Mesothelial cell of epicardium (in vitro differentiated cells): ENCODE measurements at places on chromosomes 3 and 15.

GRCh38 chr15:61831505-61831921 is 228.7 kb downstream of the VPS13C start:
- no peak for DNase-seq

DNA sequence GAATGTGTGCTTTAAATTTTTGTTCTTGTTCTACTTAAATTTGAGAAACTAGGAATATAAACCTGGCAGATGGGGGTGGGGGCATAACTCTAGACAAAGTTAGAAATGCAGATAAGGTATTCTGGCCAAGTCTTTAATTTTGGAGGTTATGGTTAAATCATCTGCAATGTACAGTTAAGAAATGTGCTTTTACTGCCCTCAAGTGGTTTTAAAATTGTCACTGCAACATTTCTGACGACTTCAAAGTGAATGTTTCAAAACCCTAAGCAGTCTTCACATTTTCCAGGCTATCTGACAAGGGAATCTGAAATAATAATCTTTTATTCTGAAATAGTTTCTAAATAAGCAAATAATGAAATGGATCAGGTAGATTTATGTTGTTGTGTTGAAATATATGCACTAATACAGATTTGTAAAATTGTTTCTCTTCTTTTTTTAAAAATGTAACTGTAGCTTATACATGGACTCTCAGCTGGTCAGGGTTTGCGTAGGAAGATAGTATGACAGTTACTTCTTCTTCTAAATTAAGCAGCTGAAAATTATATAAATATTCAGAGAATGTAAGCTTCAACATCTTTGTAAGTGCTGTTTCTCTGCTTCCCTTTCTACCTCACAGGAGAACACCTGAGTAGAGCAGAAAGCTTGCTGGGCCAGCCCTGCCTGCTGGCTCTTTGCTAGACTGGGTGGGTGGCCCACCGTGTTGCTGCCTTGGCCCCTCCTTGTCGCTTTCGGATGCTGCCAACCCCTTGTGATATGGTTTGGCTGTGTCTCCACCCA is 45.0 kb downstream of the SUCNR1 start:
- no peak for DNase-seq

- no peak for DNase-seq
Measured at GRCh38 chr3:32257641-32258438, 19.4 kb downstream of the CMTM8 start.

- DNase-seq, result no peak
Measured at GRCh38 chr3:108590460-108590859, 938 bp downstream of the DZIP3 start.

- DNase-seq, result no peak
Measured at GRCh38 chr3:49841126-49841696, 15.2 kb downstream of the TRAIP start.

DNA sequence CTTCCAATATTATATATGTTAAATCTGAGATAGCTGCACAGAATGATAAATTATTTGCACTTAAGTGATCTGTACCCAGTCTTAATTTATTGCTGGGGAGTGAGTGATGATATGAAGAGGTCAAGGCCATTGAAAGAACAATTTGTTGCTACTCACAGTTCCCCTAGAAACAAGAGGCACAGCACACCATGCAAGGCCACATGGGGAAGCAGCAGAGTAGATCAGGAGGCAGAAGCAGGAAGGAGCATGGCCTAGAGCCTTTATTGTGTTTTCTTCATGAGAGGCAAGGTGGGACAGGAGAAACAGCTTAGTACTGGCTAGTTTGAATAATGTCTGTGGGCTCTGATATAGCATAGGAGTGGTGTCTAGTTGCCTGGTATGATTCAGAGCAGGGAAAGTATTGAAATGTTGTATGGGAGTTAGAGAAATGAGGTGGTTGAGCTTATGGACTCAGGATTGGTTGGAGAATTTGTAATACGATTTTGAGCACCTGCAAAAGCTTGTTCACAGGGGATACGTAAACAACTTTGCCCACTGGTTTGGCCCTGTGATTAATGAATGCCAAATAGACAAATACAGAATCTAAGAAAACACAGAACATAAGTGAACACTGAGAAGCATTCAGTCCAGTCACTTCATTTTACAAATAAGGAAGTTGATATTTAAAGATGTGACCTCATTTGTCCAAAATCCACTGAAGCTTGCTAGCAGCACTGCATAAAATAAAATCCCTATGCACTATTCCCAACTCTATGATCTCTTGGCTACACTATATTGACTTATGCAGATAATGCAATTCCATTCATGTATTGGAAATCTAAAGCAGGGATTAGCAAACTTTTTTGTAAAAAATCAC is 71.7 kb downstream of the TMCO5A start:
- DNase-seq, result no peak

DNA sequence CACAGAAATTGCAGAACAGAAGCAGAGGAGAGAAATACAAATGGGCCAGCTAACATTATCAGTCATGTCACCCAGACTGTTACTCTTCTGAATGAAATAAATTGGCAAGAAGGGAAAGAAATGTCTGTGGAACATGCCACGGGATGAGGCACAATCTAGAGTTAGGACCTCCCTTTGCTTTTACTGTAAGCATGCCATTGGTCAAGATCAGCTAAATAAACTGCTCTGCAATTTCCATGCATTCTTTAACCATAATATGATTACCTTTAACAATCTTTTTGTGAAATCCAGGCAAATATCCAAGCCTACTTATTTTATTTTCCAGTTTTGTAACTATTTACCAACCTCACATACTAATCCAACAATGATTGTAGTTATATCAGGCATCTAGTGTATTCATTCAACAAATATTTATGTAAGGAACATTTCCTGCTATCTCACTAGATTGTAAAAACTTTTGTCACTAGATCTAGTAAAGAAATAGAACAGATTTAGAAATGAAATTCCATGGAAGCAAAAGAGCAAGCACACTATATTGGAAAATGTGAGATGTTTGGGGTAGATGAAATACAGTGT is 383.4 kb downstream of the MECOM start:
- no peak for DNase-seq

GRCh38 chr3:149375501-149376196 is 1.8 kb downstream of the TM4SF1 start:
- DNase-seq, result no peak

GRCh38 chr3:142029791-142030190 is 119.6 kb downstream of the TFDP2 start:
- DNase-seq, result no peak

DNA sequence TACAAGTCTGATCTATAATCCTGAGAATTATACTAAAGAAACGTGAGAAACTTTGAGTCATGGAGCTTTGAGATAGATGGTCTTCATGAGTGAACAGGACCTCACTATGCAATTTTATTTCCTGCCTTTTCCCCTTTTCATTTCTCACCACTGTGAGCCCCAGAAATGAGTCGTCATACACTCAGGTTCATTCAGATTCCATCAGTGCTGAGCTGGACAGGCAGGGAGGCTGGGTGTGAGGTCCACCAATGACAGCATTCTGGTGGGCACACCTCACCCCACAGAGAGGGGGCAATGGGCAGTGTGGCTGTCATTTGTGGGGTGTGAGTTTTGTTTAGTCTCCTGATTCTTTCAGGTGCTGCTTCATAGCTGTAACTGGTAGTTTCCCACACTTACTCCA is 16.9 kb downstream of the TIGIT start:
- no peak for DNase-seq

GRCh38 chr3:166114448-166114847 is 277.2 kb upstream of the BCHE start:
- no peak for DNase-seq

- DNase-seq, result no peak
Measured at GRCh38 chr3:4752201-4753072, 226.8 kb upstream of the BHLHE40 start.

- peak; percentile 72 for DNase-seq
Measured at GRCh38 chr3:79018671-79019136, 749.1 kb downstream of the ROBO1 start.

GRCh38 chr3:177330779-177331178 is 133.5 kb upstream of the TBL1XR1 start:
- DNase-seq, result no peak

- DNase-seq, result no peak
Measured at GRCh38 chr3:46928282-46928681, 48.3 kb downstream of the CCDC12 start.

DNA sequence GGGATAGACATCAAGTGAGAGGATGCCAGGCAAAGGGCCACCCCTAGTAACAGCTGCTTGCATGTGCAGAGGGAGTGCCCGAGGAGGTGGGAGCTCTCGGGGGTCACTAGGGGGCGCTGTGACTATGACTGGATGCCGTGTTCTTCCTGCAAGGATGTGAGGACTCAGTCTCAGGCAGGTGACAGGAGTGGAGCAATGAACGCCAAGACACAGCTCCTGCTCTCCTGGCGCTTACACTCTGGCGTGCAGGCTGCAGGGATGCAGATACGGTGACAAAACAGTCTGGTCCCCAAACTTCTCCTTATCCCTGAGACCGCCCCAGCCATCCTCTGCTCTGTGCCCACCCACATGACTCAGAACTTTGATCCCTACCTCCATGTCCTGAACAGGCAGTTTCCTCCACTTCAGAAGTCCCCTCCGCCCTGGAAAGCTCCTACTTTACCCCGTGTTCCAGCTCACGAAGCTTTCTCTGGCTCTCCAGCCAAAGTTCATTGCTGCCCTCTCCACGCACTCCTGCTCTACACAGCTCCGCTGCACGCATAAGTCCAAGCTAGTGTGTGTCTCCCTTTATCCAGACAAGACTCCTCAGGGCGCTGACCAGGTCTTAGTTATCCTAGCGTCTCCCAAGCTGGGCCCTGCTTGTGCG is 14.7 kb downstream of the RHOV start:
- peak; percentile 86 for DNase-seq

DNA sequence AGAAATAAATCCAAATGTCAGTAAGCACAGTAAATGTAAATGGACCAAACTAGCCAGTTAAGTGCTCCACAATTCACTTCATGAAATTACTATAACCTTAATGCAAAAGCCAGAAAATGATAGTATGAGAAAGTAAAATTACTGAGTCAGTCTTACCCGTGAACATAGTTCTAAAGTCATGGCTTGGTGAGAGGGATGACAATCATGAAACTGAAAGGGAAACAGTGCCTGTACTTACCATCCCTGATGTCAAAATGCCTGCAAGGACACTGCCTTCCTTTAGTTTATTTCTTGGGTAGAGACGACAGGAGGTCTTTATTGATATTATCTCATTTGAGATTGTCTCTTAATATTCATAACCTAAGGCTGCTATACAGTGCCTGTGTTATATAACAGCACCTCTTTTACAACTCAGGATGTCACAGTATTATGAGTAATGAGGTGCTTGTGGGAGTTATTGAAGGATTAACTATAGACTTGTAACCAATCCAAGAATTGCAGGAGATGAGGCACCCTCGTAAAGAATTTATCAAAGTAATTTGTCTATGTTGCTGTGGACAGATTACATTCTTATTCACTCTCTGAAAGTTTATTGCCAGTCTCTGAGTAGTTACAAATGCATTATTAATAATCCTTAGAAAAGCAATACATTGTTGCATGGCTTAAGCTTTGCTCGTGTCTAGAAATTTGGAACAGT is 142.9 kb upstream of the BFSP2 start:
- no peak for DNase-seq

DNA sequence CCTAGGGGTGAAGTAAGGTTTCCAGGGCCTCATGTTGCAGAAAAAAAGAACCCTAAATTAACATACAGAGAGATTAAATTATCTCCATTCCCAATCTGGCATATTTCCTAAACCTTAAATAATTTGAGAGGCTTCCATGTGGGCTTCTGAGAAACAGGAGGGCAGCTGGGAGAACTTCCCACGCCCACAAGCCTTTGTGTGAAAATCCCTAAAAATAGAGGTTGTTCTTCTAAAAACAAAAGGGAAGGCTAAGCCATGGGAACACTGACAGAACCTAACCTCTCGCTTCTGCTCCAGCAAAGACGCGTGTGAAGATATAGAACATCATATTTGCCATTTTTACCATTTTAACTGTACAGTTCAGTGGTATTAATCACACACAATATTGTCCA is 812 bp upstream of the SLC12A8 start:
- DNase-seq, result no peak

DNA sequence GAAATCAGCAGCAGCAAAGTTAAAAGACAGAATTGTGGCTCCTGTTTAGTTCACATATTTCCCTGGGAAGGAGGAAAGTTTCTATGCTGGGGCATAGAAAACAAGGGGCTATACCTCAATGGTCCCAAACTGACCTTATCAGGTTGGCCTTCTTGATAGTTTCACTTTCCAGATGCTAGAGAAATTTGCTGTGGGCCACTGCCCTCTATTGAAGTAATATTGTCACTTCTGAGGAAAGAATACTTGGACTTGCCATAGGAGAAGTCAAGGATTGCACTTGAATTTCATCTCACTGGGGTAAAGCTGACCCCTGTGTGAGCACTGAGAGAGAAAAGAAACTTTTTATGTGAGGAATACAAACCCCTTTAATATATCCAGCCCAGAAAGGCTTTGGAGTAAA is 49.3 kb upstream of the XCR1 start:
- no peak for DNase-seq

GRCh38 chr3:152770296-152770695 is 64.6 kb upstream of the P2RY1 start:
- no peak for DNase-seq

DNA sequence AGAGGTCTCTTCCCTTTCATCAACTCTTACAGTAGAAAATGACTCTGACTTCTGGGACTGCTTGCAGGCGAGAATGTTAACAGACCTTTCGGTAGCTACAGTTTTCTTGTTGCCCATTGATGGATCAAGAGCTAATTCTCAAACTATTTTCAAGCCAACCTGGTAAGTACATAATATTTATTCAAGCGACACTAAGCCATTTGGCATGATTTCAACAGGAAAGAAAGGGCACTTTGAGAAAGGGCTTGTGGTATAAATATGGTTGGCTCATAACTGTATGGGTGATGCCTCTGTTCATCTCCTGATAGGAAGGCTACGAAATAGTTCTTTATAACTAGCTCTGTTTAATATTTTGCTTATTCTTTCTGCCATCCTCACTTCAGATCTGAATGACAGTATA is 196.2 kb upstream of the CNTN4 start:
- DNase-seq, result no peak

DNA sequence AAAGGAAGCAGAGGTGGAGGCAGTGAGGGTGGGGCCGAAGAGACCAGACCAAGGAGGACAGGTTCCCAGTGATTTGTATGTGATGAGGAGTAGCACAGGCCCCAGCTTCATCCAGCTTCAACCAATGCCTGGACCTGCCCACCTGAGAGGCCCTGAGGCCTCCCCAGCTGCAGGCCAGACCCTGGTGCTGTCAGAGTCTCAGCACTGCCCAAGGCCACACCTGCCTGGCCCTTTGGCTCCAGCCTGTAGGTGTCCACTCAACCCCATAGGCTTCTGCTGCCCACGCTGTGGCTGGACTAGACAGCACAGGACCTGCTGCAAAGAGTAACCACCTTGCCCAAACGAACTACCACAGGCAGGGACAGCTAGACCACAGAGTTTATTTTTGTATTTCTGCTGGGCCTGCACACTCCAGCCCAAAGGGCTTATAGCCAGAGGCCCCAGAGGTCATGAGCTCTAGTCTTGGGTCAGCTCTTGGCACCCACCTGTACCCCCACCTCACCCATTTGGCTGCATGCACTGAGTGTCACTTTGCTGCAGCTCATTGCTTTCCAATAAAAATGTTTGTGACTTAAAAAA is 81.9 kb upstream of the CDV3 start:
- no peak for DNase-seq
